ENCODE measurements at places on chromosomes 11 and 22.
A peak's percentile ranks its signal among the peaks of the same experiment; 100 is the strongest.

DNA sequence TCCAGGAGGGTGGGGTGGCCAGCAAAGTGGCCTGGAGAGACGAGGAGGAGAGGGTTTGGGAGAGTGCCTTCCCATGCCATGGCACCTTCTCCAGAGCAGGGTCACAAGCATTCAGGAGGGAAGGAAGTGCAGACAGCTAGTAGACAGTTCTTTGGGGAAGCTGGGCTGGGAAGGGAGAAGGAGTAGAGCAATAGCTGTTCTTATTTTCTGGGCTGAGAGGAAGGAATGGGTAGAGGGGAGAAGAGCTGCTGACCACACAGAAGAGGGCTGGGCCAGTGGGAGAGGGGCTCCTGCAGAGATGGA, 14.8 kb upstream of the PICK1 start:
- DNase-seq = no peak

GRCh38 chr22:35638410-35638809, 9.8 kb upstream of the APOL6 start:
- no peak for DNase-seq

GRCh38 chr22:41517172-41518047, 26.9 kb downstream of the POLR3H start:
- peak; percentile 84 for DNase-seq

DNA sequence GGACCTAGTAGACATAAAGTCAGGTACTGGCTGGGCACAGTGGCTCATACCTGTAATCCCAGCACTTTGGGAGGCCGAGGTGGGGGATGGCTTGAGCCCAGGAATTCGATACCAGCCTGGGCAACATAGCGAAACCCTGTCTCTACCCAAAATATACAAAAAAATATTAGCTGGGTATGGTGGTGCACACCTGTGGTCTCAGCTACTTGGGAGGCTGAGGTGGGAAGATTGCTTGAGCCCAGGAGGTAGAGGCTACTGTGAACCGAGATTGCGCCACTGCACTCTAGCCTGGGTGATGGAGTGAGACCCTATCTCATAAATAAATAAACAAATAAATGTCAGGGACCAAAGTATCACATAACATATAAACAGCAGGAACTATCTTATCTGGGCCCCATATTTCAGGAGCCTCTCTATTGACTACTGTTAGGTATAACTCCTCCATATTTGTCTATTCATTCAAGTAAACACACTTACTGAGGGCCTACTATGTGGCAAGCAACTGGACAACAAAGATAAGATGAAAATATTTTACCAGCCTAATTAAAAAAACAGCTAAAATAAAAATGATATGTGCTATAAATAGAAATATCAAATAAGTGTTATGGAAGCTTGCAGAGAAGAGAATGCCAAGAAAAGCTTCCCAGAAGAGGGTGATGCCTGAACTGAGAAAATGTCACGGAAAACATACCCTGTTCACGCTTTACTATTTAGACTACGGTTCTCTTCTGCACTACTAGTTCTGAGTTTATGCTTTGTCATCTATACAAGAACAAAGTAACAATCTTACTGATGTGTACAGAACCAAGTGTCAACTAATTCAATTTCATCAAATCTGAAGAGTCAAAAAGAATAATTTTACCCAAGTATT, 2.0 kb downstream of the NUP98 start:
- DNase-seq = no peak

DNA sequence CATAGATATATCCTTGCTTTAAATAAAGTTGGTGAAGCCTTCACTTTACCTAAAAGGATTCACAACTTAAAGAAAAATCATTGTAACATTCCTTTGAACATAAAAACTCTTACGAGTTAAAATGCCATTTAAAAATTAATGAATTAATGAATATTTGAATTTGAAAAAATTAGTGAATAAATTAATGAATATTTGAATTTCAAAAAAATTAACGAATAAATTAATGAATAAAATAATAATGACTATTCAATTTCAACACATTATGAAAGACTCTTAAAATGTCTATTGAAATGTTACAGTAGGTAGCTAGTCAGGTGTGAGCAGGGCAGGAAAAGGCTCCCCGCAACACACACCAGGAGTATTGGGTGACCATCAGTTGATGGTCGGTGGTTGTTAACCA, 22.9 kb downstream of the ARHGAP20 start:
- DNase-seq = no peak

- no peak for DNase-seq
These were observed 52.4 kb downstream of the CD82 start for GRCh38 chr11:44617671-44618461.

DNA sequence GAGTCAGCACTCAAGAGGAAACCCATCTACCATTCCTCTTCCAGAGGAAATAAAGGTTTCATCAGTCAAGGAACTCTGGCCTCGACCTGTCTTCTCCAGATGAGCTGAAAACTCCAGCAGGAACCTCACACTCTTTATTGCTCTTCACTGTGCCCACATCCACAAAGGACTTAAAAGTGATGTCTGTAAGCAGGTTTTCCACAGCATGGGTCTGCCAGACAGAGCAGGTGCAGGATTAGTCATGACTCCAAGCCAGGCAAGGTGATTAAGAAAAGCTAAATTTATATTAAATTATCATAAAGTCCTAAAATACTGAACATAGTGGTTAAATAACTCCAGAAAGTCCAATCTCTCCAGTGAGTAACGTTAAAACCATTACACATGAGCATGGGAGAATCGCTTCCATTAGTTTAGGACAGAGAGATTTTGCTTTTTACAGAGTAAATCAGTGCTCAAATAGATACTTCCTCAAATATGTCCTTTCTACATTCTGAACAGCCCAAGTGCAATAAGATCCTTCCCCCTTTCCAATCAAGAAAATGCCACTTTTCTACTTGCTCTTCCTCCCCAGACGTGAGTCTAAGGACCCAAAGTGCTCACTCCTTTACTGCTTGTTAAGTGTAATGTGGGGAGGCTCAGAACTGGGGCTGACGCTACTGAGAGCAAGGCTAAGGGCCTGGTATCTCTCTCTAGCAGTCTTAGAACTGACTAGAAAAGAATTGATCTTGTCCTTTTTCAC, 10.7 kb upstream of the CKAP5 start:
- no peak for DNase-seq

DNA sequence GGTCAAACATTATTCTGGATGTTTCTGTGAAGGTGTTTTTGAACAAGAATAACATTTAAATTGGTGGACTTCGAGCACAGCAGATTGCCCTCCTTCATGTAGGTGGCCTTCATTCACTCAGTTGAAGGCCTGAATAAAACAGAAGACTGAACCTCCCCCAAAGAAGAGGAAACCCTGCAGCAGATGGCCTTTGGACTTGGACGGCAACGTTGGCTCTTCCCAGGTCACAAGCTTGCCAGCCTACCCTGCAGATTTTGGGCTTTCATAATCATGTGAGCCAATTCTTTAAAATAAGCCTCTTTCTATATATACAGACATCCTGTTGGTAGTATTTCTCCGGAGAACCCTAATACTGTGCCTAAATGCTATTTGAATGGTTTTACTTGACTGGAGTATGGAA, 432.2 kb upstream of the NARS2 start:
- no peak for DNase-seq

- DNase-seq = no peak
These were observed 585 bp downstream of the ARHGEF12 start for GRCh38 chr11:120336641-120337354.

DNA sequence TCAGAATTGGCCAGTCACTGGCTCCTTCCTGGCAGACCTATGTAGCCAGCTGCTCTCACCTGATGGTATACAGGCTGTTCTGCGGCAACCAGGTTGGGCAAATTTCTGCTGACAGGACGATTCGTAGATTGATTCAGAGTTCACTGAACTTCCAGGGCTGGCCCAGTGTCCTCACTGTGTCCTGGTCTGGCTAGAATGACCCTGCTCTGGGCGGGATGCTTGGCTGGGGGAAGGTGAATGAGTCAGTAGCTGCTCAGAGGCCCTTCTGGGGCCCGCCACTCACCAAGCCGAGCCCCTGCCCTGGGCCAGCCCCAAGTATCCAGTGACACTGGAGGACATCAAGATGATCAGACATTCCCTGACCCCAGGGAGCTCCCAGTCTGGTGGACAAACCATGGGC, 62.9 kb upstream of the WNT11 start:
- DNase-seq = no peak

DNA sequence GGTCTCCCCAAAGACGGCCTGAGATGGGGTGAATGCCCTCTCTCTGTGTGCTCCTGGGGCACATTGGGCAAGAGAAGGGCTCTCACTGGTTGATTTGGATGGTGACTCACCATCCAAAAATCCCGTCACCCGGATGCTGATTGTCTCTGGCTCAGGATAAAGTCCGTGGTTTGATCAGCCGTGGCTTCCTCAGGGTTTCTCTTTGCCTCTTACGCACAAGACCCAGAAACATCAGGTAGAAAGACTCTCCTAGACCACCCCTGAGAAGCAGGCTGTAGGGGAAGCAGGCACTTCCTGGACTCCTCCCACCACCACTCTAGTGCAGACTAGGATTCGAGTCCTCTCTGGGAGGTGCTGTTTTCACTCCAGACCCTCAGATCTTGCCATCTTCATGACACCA, 176.1 kb upstream of the NCAM1 start:
- DNase-seq = no peak

DNA sequence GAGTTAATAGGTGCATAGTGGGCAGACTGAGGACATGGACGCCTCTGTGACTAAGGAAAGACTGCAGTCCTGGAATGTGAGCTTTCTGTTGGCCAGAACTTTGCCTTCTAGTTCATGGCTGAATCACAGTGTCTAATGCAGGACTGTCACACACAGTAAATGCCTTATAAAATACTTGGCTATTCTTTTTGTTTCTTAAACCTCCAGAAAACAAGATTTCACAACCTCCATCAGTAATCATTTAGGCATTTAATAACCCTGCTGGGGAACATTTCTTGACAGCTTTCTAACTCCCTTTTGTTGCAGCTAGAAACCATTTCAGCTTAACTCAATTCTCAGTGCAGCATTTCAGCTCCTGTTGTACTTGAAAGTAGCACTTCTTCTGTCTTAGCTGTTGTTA, 335.8 kb upstream of the DDI1 start:
- no peak for DNase-seq

GRCh38 chr22:17802822-17803221, 28.6 kb upstream of the BID start:
- no peak for DNase-seq

DNA sequence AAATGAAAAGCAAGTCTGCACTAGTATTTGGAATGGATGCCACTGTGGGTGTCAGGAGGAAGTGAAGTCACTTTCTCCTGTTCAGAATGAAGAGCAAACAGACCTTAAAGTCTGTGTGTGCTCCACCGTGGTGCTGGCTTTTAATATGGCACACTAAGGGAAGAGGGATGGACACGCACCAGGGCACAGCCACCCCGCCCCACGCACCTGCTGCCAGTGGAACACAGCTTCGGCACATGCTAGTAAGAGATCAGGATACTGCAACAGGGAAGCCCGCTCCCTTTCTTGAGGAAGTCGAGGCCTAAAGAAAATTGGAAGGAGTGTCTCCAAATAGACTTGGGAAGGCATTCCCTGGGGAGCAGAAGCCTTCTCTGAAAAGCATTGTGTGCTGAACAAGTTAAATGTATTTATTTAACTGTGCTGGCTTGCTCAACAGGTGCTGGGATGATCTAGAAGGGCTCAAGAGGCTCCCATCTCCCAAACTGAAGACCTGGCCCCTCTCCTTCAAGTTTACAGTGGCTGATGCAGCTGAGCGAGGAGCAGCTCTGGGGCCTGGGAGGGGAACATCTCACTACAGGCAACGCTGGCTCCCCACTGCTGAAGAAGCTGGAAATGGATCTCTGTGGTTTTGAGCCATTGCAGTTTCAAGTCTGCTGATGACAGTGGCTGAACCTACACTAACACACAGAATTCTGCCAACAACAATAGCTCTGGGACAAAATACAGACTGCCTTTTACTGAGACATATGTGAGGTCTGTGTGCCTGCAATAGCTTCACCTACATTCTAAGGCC, 504.6 kb upstream of the B3GAT1 start:
- DNase-seq = no peak

DNA sequence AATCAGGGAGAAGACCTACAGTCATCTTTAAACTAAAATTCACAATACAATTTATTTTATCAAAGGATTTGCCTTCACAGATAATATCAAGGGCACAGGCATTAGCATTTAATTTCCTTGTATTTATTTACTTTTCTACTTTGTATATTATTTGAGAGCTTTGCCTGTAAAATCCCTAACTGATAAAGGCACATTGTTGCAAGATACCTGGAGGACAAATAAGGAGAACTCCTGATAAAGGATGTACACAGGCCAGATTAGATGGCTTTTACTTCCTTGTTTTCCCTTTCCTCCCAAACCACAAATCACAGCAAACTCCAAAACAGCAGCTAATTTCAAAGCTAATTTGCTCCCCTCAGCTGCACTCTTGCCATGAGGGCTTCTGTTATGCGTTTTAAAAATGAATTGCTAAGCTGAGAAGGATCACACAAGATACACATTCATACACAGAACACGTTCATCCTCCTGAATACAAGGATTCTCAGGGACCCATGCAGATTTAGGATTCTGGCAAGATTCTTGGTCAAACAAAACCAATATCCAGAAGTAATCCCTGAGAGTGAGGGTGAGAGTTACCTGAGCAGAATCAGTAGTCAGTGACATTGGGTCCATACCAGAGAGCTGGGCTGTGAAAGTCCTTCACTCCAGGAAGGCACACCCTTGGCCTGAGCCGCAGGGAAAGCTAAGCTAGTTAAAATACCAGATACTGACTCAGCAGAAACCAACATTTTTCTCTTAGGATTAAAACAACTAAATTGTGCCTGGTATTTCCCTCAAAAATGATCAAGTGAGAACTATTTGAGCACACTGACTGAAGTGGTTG, 100.3 kb upstream of the CLPB start:
- DNase-seq = no peak

DNA sequence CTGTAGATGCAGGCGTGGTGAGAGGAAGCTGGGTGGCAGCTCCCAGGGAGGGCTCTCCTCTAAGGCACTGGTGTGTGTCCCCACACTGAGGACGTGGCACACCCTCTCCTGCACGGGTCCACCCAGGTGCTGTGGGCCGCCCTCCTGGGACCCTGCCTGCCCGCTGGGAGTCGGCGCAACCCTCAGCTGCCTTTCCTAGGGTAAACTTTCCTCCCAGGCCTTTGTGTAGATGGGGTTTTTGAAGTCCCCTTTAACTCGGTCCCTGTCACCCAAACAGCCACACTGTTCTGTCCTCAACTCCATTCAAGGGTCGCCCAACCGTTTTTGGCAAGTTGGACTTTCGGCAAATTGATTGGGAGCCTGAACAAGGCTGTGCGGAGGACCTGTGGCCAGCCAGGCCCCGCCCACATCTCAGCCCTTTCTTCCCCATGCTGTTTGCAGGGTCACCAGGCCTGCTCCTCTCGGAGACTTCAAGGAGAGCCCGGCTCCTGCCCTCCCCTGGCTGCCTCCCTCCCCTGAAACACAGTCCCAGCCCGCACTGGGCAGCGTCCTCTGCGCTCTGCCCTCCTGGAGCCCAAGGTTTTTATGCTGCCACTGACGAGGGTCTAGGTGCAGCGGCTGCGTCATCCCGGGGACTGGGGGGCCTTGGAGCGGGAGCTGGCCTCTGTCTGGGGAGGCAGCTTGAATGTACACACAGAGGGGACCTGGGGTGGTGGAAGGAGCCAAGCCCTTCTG, 1126.2 kb downstream of the BRD1 start:
- DNase-seq = no peak

- DNase-seq = no peak
These were observed 47.8 kb downstream of the SLC22A12 start for GRCh38 chr11:64638829-64639228.

GRCh38 chr22:28237112-28237511, 318.1 kb upstream of the PITPNB start:
- no peak for DNase-seq
